Prostate gland (tissue), 2 donors: ENCODE measurements at places on chromosomes 1 and 21.

DNA sequence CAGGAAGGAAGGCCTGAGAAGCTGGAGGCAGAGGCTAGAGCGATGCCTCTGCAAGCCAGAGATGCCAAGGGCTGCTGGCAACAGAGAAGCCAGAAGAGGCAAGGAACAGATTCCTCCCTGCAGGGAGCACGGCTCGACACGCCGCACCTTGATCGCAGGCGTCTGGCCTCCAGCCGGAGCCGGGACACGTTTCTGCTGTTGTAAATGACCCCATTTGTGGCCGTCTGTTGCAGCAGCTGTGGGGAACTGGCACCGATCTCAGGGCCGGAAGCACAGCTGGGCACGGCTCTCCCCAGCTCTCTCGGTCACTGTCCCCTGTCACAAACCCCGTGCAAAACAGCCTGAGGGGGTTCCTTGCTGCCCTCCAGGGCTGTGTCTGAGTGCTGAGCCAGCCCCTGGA, 59.6 kb downstream of the SIK1 start:
- no peak for DNase-seq

- peak; percentile 87 for DNase-seq
These were observed at the start of gene PEX11B for GRCh38 chr1:145918144-145918991. TSS of gene PEX11B (minus strand) at chr1:145918717. CDS start at chr1:145918688, 29 bp downstream.

- DNase-seq: no peak
These were observed 1128.2 kb downstream of the PLA2G4A start for GRCh38 chr1:187956975-187957374.

- no peak for DNase-seq
These were observed 10.1 kb downstream of the SLC44A5 start for GRCh38 chr1:75600781-75601180.

GRCh38 chr1:154768456-154769125, 101.5 kb downstream of the KCNN3 start:
- DNase-seq: no peak

DNA sequence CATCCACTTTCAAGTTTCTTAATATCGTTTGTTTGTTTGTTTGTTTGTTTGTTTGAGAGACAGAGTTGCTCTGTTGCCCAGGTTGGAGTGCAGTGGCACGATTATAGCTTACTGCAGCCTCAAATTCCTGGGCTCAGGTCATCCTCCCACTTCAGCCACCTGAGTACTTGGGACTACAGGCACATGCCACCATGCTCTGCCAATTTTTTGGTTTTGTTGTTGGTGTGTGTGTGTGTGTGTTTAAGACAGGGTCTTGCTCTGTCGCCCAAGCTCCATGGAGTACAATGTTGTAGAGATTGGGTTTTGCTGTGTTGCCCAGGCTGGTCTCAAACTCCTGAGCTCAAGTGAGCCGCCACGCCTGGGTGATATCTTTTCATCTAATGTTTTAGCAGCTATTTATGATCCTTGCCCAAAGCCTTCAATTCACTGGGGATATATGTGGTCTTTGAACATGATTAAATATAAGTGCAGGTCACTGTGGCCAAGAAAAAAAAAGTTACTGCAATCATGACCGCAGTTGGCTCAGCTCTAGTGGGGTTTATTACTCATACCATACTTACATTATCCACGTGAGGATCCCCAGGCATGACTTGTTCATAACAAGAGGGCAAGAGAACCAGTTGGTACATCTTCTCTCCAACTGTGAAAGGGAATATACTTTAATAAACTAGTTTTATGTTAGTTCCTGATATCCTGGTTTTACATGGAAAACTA, 8.0 kb downstream of the RRP1B start:
- no peak for DNase-seq

DNA sequence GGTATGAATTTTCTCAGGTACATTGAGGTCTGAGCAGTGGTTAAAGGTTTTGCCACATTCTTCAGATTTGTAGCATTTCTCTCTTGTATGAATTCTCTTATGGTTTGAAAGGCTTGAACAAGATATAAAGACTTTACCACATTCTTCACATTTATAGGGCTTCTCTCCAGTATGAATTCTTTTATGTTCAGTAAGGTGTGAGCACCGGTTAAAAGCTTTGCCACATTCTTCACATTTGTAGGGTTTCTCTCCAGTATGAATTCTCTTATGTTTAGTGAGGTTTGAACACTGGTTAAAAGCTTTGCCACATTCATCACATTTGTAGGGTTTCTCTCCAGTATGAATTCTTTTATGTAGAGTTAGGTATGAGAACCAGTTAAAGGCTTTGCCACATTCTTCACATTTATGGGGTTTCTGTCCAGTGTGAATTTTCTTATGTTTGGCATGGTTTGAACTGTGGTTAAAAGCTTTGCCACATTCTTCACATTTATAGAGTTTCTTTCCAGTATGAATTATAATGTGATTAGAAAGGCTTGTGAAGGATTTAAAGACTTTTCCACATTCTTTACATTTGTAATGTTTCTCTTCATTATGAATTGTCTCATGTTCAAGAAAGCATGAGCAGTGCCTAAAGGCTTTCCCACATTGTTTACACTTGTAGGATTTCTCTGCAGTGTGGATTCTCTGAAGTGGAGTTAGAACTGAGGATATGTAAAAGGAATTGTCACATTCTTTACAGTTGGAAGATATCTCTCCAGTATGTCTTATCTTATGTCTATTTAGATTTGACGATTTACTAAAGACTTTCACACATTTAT, 18.4 kb upstream of the ZNF124 start:
- no peak for DNase-seq

- DNase-seq: no peak
These were observed 50.2 kb upstream of the USP25 start for GRCh38 chr21:15679630-15680029.
